ENCODE measurements at places on chromosomes 16 and 17. TPM values are rescaled to one million over a fixed set of nuclear protein-coding genes. Genes with fewer than 3 reads are reported as not detected.

GRCh38 chr16:53881371-53881770 lies 177.4 kb downstream of the FTO start:
- no peak for DNase-seq

DNA sequence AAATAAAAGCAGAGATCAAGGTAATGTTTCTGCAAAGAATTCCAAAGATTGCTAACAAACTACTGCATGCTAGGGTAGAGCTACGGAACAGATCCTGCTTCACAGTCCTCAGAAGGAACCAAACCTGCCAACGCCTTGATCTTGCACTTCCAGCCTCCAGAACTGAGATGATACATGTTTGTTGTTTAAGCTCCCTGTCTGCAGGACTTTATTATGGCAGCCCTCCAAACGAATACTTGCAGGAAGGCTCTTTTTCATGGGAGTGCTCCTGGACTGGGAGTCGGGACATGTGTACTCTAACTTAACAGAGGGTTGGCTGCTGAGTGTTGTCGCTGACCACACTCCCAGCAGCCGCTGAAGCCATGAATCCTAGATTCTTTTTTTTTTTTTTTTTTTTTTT lies 808.8 kb upstream of the EEF2KMT start:
- no peak for DNase-seq

- DNase-seq, result no peak
Measured at GRCh38 chr17:34714475-34715410, 135.4 kb downstream of the TMEM132E start.

- DNase-seq, result no peak
Measured at GRCh38 chr17:45315648-45316433, 979 bp downstream of the MAP3K14 start.

DNA sequence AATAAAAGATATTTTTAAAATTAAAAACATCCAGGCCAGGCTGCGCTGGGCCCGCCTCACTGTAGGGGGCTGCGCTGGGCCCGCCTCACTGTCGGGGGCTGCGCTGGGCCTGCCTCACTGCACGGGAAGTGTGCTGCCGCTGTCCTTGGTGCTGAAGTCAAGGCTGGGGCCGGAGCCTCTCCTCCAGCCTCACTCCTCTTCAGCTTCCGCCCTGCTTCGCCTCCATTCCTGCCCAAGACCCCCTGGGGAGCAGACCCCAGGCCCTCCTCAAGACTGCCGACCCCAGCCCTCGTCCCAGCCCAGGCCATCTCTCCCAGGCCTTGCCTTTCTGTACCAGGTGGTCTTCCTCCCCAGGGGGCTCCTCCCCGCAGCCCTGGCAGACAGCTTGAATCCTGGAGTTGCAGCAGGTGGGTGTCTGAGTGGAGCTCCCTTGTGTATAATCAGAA lies 26.2 kb downstream of the ENDOV start:
- DNase-seq, result peak; percentile 16

DNA sequence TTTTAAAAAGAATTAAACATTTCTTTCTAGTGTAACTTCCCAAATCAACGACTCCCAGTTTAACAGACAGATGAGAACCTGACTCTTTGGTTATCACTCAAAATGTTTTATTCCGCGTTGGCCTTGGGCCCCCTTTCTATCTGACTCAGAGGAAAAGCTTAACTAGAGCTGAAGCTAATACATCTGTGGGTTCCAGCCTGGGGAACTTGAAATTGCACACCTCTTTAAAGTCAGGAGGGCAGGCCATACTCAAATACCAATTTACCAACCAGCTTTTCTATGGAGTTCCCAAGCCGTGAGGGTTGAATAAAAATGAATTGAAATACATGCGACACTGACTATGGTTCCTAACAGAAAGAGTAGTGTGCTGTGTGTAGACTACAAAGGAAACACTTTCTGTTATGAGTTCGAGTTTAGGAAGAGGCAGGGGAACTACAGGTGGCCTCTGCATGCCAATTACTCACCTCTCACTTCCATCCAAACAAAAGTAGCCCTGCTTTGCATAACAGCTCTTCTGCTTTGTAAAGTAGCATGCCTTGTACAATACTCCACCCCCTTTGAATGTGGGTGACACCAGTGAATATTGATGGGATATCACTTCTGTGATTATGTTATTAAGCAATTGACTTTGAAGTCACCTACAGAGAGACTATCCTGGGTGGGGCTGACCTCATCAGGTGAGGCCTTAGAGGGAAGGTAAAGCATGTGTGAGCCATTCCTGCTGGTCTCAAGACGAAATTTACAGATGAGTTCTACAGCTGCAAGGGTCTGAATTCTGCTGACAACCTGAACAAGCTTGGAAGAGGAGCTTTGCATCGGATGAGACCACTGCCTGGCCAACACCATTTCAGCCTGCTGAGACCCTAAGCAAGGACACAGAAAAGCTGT lies 92.1 kb downstream of the WDR59 start:
- DNase-seq, result no peak

- DNase-seq, result no peak
Measured at GRCh38 chr16:84868829-84869472, 49.2 kb downstream of the CRISPLD2 start.

TEKT1 gene
- not detected for total RNA-seq

GRCh38 chr17:17346428-17347233 lies 43.5 kb downstream of the NT5M start:
- DNase-seq, result no peak

GRCh38 chr17:58242171-58242784 lies 3.9 kb downstream of the LPO start:
- peak; percentile 19 for DNase-seq

- no peak for DNase-seq
Measured at GRCh38 chr16:635573-636205, 416 bp downstream of the METTL26 start.

KRT9 gene
- total RNA-seq, result not detected

DNA sequence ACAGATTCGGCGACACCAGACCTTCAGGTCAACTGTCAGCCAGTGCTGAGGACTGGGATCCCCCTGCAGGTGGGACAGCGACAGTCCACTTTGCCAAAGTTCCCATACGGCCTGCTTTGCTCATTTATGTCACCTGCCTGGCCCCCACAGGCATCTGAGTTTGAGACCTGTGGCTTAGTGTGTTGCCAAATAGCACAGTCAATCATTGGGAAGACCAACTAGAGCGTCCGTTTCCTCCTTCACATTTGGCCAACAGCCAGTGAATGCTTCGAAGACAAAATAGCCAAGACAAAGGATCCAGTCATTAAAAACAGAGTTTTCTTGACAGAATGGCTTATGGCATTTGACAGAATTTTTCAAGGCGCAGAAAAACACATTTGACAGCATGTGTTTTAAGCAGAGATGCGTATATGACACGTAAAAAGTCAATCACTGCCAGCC lies 113.8 kb downstream of the ABCC12 start:
- no peak for DNase-seq

GRCh38 chr16:48081656-48082055 lies 74.1 kb downstream of the ABCC12 start:
- peak; percentile 75 for DNase-seq

GRCh38 chr17:64057701-64058263 lies 37.3 kb upstream of the ICAM2 start:
- no peak for DNase-seq

- no peak for DNase-seq
Measured at GRCh38 chr16:19239511-19240155, 45.9 kb upstream of the CLEC19A start.

- no peak for DNase-seq
Measured at GRCh38 chr17:50187751-50188530, 13.5 kb downstream of the COL1A1 start.

TTYH2 gene
- 1.3 TPM for total RNA-seq

- no peak for DNase-seq
Measured at GRCh38 chr16:87505834-87506233, 13.0 kb upstream of the ZCCHC14 start.

GRCh38 chr16:16164243-16164642 lies 59.1 kb downstream of the ABCC6 start:
- DNase-seq, result no peak

ABHD15 gene
- total RNA-seq, result 11.6 TPM

- DNase-seq, result peak; percentile 53
Measured at GRCh38 chr16:47872225-47872624, 283.6 kb downstream of the ABCC12 start.

DNA sequence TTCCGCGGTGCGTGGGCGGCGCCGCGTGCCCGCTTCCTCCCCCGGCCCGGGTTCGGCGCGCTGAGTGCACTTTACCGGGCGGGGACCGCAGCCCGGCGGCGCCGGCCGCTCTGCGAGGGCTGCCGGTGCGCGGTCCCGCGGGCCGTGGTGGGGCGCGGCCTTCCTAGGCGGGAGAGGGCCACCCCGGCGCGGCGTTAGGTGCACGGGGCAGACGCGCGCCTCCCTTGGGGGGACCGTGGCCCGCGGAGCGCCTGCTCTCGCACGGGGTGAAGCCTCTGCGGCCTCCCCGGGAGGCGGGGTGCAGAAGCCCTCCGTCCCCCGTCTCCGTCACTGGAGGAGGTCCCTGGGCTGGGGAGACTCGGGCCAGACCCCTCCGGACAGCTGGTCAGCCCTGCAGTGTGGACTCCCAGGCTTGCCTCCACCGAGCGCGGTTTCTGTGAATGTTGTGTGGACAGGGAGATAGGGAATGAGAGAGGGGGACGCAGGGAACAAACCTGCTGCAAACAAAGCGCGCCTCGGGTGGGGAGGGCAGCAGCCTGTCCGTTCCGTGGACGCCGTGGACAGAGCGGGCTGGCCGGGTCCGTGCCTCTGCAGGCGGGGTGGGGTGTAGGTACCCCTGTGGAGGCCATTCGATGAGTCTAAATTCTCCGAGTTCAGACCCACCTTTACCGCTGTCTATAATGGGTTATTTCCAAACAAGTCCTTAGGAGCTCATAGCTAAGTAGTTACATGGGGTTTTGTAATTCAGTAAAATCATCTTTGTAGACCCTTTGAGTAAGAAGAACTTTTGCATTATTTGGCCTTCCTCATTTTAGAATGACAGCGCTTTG lies 721 bp downstream of the TBCD start:
- DNase-seq, result no peak

DNA sequence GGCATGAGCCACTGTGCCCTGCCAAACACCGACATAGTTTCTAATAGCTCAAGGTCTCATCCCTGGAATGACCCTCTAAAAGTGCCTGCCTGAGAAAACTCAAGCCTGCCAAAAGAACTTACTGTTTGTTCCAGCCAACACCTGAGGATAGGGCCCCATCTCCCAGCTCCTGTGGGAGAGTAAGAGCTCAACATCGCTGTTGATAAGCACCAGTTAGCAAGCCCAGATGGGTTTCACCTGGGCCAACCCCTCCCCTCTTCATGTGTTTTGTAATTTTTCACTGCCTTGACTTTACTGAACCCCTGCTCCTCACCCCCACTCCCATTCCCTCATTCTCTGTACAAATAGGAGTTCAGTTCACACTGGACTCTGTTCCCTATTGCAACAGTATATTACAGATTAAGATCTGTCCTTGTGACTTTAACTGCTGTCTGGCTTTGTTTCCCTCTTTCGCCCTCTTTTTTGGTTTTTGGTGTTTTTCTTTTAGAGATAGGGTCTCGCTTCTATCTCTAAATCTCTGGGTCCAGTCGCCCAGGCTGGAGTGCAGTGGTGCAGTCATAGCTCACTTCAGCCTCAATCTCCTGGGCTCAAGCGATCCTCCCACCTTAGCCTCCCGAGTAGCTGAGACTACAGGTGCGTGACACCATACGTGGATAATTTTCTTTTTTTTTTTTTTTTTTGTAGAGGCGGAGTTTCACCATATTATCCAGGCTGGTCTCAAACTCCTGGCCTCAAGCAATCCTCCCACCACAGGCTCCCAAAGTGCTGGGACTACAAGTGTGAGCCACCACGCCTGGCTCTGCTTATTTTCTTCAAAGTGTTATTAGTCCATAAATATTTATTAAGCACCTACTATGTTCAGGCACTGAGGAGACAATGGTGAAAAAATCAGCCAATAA lies 12.3 kb downstream of the NUPR1 start:
- no peak for DNase-seq

- no peak for DNase-seq
Measured at GRCh38 chr17:75044716-75045115, 2.1 kb downstream of the ATP5PD start.

DNA sequence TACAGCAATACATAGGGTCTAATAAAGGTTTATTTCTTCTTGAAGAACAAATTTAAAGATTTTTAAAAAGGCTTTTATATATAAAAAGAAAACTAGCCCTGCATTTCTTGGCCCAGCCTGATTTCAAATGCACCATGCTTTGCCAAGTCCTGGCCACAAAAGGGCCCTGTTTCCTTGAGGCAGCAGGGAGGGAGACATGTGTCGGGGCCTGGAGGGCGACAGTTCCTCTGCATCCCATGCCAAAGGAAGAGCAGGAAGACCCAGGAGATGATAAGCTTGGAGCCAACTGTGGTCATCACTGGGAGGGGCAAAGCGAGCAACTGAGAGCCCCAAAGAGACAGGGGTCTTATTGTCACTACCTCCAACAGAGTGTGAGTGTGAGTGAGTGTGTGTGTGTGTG lies 571.5 kb upstream of the PSMD7 start:
- DNase-seq, result no peak

DNA sequence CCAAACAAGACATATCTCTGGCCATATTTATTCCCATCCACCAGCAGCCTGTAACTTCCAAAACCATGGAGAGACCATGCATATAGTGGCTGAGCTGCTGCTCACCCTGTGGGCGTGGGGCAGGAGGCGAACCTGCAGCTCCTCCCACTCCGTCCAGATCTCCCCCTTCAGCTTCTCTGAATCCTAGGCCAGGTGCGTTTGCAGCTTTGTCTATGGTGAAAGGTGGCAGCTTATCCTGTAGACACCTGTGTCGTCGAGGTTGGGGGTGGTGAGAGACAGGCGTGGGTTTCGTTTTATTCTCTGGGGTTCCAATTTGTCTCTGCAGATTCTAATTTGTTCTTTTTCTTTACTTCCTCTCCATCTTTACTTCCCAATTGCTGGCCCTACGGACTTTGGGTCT lies 9.7 kb upstream of the ANKS4B start:
- no peak for DNase-seq

DHRS7C gene
- not detected for total RNA-seq

GRCh38 chr16:20611975-20612481 lies 35.9 kb upstream of the ACSM2B start:
- no peak for DNase-seq

TNFSF13 gene
- total RNA-seq, result 4.1 TPM

DNA sequence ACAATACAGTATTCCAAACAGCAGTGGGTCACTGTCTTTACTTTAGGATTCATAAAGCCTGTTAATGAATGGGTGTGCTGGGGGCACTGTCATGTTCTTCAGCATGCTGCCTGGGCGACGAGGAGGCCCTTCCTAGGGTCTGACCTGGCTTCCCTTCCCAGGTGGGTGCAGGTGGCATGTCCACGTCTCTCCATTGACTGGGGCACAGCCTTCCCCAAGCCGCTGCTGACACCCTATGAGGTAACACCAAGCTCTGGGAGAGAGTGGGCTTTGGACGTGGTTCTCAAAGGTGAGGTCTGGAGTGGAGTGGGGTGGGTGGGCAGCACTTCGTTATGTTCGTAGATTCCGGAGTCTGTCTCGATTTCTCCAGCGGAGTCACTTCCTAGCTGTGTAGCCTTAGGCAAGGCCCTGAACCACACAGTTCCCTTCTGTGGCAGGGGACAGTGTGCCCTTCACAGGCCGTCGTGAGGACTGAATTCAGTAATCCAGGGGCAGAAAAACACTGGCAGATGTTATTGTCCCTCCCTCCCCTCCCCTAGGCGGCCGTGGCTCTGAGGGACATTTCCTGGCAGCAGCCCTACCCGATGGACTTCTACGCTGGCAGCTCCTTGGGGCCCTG lies 771 bp upstream of the OVCA2 start:
- peak; percentile 35 for DNase-seq

- DNase-seq, result peak; percentile 66
Measured at GRCh38 chr17:42843358-42843934, 934 bp upstream of the AOC2 start.

Data from A172 (cell line).